T-cell (primary cell): ENCODE measurements at places on chromosomes 1 and 21. TPM values are rescaled to one million over a fixed set of nuclear protein-coding genes. Genes with fewer than 3 reads are reported as not detected.

GRCh38 chr1:191222206-191222605 is 744.5 kb upstream of the BRINP3 start:
- no peak for DNase-seq
- H3K27me3 ChIP-seq, result no peaks in the 10 kb centered on the region
- no peaks in the 10 kb centered on the region for H3K36me3 ChIP-seq

GRCh38 chr1:64894438-64895196 is 71.7 kb downstream of the JAK1 start:
- H3K27ac ChIP-seq, result no peak overlapping the region
- H3K27me3 ChIP-seq, result no peaks in the 10 kb centered on the region
- no peaks in the 10 kb centered on the region for H3K36me3 ChIP-seq
- no peak overlapping the region for H3K4me3 ChIP-seq
- DNase-seq, result no peak
- H3K4me1 ChIP-seq, result peaks cover 55% of the 10 kb centered on the region

DNA sequence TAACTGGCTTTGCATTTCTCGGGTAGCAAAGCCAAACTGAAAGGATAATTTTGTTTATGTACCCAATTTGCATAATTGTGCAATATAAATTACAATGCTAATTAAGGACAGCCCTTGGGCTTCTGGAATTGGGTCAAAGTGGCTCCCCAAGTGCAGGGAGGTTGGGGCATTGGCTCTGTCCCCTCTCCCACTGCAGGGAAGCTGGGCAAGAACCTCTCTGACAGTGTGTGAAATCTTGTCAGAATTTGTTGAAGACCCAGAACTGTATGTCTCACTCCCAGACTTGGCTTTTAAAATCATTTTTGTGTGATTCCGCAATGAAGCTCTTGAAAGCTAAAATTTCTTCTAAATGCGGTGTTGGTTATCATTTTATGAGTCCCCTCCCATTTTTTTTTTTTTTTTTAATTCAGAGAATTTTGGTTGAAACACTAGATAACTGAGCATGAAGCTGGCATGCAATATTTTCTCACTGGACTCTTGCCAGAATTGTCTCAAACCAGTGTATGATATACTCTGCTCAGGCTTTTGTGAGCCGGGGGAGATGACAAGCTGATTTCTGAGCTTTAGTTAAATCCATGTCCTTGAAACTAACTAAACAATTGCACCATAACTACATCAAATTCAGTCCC is 878.9 kb upstream of the CXADR start:
- H3K27me3 ChIP-seq, result no peaks in the 10 kb centered on the region
- no peaks in the 10 kb centered on the region for H3K4me1 ChIP-seq
- H3K36me3 ChIP-seq, result no peaks in the 10 kb centered on the region
- H3K4me3 ChIP-seq, result no peak overlapping the region
- H3K27ac ChIP-seq, result no peak overlapping the region
- no peak for DNase-seq

GRCh38 chr1:155061381-155062150 is 2.0 kb upstream of the EFNA4 start:
- peaks cover 31% of the 10 kb centered on the region for H3K4me1 ChIP-seq
- H3K4me3 ChIP-seq, result no peak overlapping the region
- no peaks in the 10 kb centered on the region for H3K27me3 ChIP-seq

GRCh38 chr1:201537028-201537427 is 1.9 kb upstream of the NAV1 start:
- no peak for DNase-seq
- H3K4me3 ChIP-seq, result no peak overlapping the region
- no peaks in the 10 kb centered on the region for H3K27me3 ChIP-seq
- H3K4me1 ChIP-seq, result no peaks in the 10 kb centered on the region
- no peaks in the 10 kb centered on the region for H3K36me3 ChIP-seq

DNA sequence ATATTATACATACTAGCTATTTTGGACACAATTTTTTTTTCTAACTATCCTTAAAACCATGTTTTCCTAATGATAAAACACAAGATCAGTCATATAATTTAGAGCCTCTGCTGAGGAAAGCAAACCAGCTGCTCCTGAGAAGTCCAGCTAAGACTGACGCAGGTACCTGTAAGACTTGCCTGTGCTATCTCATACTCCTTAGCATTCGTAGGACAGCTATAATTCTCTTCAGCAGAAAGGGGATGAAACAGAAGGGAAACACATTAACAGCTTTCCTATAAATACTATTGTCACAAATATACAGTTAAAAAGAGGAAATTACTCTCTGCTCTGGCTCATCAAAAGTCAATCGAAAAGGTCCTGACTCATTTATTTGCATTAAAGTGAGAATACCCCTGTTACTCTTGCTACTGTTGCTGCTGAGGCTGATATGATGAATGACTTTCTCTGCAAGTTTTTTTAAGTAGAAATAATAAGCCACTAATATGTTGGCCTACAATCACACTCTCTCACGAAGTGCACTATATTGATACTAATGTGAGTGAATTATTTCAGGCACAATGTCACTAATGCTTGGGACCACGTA is 757.1 kb downstream of the KCNT2 start:
- H3K27ac ChIP-seq, result no peak overlapping the region
- DNase-seq, result no peak
- H3K4me3 ChIP-seq, result no peak overlapping the region
- H3K36me3 ChIP-seq, result no peaks in the 10 kb centered on the region
- no peaks in the 10 kb centered on the region for H3K27me3 ChIP-seq

- no peak overlapping the region for H3K4me3 ChIP-seq
- H3K36me3 ChIP-seq, result no peaks in the 10 kb centered on the region
- H3K27me3 ChIP-seq, result peaks cover 3% of the 10 kb centered on the region
- no peak for DNase-seq
Measured at GRCh38 chr1:114092186-114093062, 61.2 kb downstream of the SYT6 start.

GRCh38 chr1:2382621-2383361 is 8.6 kb downstream of the MORN1 start:
- peaks cover 14% of the 10 kb centered on the region for H3K4me1 ChIP-seq
- no peaks in the 10 kb centered on the region for H3K27me3 ChIP-seq
- no peaks in the 10 kb centered on the region for H3K36me3 ChIP-seq
- H3K27ac ChIP-seq, result no peak overlapping the region
- DNase-seq, result no peak

GRCh38 chr1:240582953-240583352 is 29.0 kb downstream of the GREM2 start:
- H3K27ac ChIP-seq, result no peak overlapping the region
- H3K27me3 ChIP-seq, result no peaks in the 10 kb centered on the region
- no peak for DNase-seq
- H3K4me3 ChIP-seq, result no peak overlapping the region
- no peaks in the 10 kb centered on the region for H3K36me3 ChIP-seq

GRCh38 chr1:217363319-217363718 is 267.6 kb downstream of the GPATCH2 start:
- no peak overlapping the region for H3K27ac ChIP-seq
- H3K4me1 ChIP-seq, result no peaks in the 10 kb centered on the region
- H3K4me3 ChIP-seq, result no peak overlapping the region
- no peaks in the 10 kb centered on the region for H3K36me3 ChIP-seq
- no peak for DNase-seq

GRCh38 chr1:36081926-36082485 is 1.9 kb upstream of the TEKT2 start:
- no peaks in the 10 kb centered on the region for H3K36me3 ChIP-seq
- no peak overlapping the region for H3K4me3 ChIP-seq
- H3K27me3 ChIP-seq, result no peaks in the 10 kb centered on the region
- H3K4me1 ChIP-seq, result no peaks in the 10 kb centered on the region
- H3K27ac ChIP-seq, result no peak overlapping the region

KCNN3 gene
- total RNA-seq, result 0.03 TPM

CSF3R gene
- 2.0 TPM for total RNA-seq

LMOD1 gene
- total RNA-seq, result 0.16 TPM

TINAGL1 gene
- total RNA-seq, result not detected

C8B gene
- not detected for total RNA-seq

CHI3L2 gene
- 10.9 TPM for total RNA-seq
